Fibroblast of skin of right biceps (primary cell): ENCODE measurements at places on chromosomes 12 and 14.

- DNase-seq: no peak
Observed at GRCh38 chr12:124967016-124967739, 21.8 kb downstream of the DHX37 start.

GRCh38 chr12:53170215-53170614 lies 10.3 kb upstream of the ZNF740 start:
- DNase-seq: no peak

DNA sequence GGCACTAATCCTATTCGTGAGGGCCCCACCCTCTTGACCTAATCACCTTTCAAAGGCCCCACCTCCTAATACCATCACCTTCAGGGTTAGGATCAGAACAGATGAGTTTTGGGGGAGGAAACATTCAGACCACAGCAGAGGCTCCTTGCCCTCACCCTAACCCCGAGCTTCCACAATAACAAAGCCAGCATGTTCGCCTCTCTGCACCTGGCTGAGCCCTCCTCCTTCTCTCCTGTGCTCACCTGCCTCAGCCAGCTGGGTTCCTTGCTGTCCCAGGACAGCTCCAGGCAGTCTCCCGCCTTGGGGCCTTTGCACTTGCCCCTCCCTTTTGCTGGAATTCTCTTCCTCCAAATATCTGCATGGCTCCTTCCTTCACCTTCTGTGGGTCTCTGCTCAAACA lies 9.7 kb upstream of the RAN start:
- DNase-seq: no peak

- no peak for DNase-seq
Observed at GRCh38 chr14:99816217-99816616, 23.0 kb downstream of the EML1 start.

- no peak for DNase-seq
Observed at GRCh38 chr12:3580094-3580749, 89.2 kb downstream of the PRMT8 start.

- DNase-seq: no peak
Observed at GRCh38 chr12:53234271-53234914, 2.4 kb upstream of the RARG start.

- no peak for DNase-seq
Observed at GRCh38 chr14:89537911-89538310, 120.9 kb upstream of the FOXN3 start.

GRCh38 chr12:105861227-105861626 lies 277.5 kb downstream of the NUAK1 start:
- DNase-seq: no peak

DNA sequence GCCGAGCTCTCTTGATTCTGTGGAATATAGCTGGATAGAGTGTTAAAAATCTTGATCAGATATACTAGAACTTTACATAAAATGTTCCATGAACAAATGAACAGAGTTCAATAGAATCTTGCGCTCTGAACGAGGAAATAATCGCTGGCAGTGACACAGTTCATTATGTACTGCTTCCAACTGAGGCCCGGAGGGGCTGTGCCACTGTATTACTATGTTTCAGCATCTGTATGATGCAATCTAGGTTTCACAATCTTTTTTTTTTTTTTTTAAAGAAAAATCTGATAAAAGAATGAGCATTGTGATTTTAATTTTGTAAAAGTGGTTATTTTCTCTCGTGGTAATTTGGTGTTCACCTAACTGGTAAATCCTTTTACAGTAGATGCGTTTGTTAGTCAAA lies 77.2 kb downstream of the FERMT2 start:
- DNase-seq: no peak

- DNase-seq: no peak
Observed at GRCh38 chr12:89474615-89475014, 50.0 kb downstream of the GALNT4 start.

- peak; percentile 31 for DNase-seq
Observed at GRCh38 chr12:85155791-85156190, 119.6 kb downstream of the LRRIQ1 start.

- no peak for DNase-seq
Observed at GRCh38 chr12:6347367-6348338, 5.8 kb upstream of the TNFRSF1A start.

- DNase-seq: no peak
Observed at GRCh38 chr12:107396991-107397390, 288.6 kb upstream of the PWP1 start.

DNA sequence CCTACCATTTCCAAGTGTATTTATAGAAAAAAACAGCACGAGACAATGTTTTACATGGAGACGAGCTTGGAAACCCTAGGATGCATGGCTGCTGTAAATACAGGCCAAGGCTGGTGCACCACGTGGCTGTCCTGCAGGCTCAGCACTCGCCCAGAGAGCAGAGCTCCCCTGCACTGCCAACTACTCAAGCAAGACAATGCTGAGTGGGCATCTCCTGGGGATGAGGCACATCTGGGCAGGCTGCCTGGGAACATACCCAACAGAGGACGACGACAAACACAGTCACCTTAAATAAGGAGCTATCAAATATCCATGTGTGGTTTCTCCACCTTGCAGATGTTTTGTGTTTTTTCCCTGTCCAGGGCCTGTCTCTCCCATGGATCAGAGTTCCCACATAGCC lies 128.3 kb upstream of the PRMT8 start:
- DNase-seq: no peak

- no peak for DNase-seq
Observed at GRCh38 chr12:109439181-109439580, 37.9 kb downstream of the KCTD10 start.

GRCh38 chr12:57477710-57478681 lies 1.7 kb downstream of the ARHGAP9 start:
- DNase-seq: peak; percentile 34

- no peak for DNase-seq
Observed at GRCh38 chr12:124389725-124390441, 95.0 kb downstream of the RFLNA start.

GRCh38 chr14:26104717-26105116 lies 493.1 kb downstream of the NOVA1 start:
- no peak for DNase-seq

GRCh38 chr12:12441843-12442461 lies 85.1 kb downstream of the BORCS5 start:
- peak; percentile 13 for DNase-seq

- DNase-seq: no peak
Observed at GRCh38 chr14:74695406-74695805, 17.5 kb downstream of the AREL1 start.

DNA sequence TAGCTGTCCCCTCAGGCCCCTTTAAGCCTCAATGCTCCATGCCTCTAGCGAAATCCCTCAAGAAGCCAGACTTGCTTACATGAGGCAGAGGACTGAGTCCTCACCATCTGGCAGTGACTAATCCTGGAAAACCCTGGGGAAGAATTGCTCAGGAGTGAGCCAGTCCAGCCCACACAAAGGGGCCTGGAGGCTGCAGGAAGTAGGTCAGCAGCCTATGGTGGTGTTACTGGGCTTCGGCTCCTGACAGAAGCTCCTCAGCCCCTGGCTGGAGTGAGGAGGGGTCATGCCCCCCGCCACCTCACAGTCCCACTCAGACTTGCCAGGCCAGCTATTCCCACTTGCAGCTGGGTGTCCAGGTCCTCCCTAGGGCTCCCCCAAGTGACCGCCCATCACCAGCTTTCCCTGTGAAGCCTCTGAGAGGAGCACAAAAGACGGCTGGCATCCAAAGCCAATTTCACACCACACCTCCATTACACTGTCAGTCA lies 250.5 kb downstream of the DPF3 start:
- DNase-seq: peak; percentile 98

GRCh38 chr12:93785249-93786010 lies 108.3 kb downstream of the CRADD start:
- peak; percentile 99 for DNase-seq

DNA sequence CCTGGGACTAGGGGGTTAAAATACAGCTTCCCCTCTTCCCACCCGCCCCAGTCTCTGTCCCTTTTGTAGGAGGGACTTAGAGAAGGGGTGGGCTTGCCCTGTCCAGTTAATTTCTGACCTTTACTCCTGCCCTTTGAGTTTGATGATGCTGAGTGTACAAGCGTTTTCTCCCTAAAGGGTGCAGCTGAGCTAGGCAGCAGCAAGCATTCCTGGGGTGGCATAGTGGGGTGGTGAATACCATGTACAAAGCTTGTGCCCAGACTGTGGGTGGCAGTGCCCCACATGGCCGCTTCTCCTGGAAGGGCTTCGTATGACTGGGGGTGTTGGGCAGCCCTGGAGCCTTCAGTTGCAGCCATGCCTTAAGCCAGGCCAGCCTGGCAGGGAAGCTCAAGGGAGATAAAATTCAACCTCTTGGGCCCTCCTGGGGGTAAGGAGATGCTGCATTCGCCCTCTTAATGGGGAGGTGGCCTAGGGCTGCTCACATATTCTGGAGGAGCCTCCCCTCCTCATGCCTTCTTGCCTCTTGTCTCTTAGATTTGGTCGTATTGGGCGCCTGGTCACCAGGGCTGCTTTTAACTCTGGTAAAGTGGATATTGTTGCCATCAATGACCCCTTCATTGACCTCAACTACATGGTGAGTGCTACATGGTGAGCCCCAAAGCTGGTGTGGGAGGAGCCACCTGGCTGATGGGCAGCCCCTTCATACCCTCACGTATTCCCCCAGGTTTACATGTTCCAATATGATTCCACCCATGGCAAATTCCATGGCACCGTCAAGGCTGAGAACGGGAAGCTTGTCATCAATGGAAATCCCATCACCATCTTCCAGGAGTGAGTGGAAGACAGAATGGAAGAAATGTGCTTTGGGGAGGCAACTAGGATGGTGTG lies 1.9 kb downstream of the GAPDH start:
- no peak for DNase-seq

DNA sequence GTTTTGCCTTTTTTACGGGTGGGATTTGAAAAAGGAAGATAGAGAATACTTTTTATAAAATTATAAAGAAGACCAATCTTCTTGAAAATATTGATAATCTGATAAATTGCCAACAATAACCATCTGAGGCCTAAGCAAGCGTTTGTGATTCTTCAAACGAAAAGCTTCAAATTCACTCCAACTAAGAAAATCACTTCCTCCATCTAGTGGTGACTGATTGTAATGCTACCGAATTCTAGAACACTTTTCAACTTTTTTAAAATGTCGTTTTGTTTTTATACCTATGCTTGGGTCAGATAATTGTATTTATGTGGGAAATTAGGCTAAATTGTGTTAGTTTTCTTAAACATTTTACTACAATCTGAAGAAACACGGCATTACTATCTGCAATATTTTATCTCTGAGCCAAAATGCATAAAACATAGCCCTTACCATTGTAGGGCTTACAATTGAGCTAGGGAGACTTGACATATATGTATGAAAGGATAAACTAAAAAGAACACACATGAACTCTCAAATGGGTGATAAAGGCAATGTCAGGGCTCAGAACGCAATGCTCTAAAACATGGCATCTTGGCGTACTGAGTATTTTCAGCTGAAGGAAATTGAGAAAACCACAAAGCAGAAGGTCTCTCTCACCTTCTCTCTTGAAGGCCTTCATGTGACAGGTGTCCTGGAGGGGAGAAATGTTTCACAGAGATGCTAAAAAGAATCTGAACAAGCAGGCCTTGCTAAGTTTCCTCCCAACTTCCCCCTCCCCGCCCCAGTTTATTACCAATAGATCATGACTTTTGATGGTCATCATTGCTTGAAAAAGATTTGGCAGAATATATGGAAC lies 36.8 kb upstream of the G2E3 start:
- DNase-seq: peak; percentile 37

GRCh38 chr14:89629383-89629782 lies 212.3 kb upstream of the FOXN3 start:
- DNase-seq: no peak

DNA sequence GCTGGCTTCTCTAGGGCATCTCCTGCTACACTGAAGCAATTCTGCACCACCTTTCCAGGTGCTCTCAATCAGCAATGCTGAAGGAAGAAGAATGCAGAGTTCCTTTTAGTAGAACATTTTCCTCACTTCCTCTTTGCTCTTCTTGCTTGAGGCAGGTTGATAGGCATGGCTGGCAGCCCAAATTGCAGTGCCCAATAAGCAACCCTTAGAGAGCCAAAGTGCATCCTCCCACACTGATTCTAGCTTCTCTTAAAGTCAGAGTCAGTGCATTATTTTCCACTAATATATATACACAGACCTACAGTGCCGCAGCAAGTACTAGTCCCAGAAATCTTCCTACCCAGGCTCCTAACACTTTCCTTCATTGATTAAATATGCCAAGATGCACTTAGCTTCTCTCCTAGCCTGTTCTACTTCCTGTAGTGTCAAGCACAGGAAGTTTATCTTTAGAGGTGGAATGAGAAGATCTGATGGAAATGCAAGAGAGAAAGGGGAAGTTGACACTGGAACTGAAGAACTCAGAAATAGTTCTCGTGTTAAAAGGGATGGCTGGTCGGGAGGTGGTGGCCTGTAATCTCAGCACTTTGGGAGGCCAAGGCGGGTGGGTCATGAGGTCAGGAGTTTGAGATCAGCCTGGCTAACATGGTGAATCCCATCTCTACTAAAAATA lies 132.7 kb downstream of the SSPN start:
- DNase-seq: no peak

GRCh38 chr12:108319277-108320234 lies 19.6 kb downstream of the CMKLR1 start:
- no peak for DNase-seq

DNA sequence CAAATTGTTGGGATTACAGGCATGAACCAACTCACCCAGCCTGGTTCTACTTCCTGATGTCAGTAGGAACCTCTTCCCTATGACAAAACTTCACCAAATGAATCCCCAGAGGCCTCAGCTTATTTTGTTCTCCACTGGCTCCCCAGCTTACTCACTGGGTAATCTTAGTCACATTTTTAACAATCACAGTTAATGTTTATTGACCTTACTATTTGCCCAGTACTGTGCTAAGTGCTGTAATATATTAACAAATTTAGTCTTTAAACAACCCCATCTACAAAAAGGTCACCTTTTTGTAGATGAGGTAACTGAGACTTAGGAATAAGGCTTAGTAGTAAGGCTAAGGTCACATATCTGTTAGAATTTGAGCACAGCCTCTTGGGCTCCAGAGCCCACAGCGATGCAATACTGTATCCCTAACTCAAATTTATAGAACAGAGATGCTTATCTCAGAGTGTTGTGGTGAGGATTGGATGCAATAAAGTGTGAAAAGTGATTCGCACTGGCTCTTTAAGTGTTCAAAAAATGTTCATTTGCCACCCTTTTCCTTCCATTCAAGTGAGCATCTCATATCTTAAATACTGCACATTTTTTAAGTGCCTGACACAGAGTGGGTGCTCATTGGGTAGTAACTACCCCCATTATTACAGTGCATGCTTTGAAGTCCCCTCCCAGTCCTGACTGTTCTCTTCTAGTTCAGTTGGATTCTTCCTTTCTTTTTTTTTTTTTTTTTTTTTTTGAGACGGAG lies 146.4 kb upstream of the ARHGAP5 start:
- DNase-seq: peak; percentile 87

DNA sequence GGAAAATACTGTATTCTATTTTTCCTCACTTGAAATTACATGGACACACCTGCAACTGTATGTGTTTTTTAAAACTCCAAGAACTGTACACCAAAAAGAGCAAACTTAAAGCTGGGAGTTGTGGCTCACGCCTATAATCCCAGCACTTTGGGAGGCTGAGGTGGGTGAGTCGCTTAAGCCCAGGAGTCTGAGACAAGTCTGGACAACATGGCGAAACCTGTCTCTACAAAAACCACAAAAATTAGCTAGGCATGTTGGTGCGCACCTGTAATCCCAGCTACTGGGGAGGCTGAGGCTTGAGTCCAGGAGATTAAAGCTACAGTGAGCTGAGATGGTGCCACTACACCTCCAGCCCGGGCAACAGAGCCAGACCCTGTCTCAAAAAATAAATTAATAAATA lies 95.9 kb downstream of the SINHCAF start:
- DNase-seq: no peak

- no peak for DNase-seq
Observed at GRCh38 chr12:32587581-32588495, 91.3 kb upstream of the DNM1L start.

- DNase-seq: peak; percentile 59
Observed at GRCh38 chr12:1500095-1500801, 94.1 kb downstream of the FBXL14 start.

GRCh38 chr14:53964249-53964648 lies 7.6 kb upstream of the BMP4 start:
- no peak for DNase-seq
